ENCODE measurements at places on chromosomes 6 and 20.

- DNase-seq = no peak
These were observed 2.8 kb downstream of the ZFP57 start for GRCh38 chr6:29678114-29678513.

DNA sequence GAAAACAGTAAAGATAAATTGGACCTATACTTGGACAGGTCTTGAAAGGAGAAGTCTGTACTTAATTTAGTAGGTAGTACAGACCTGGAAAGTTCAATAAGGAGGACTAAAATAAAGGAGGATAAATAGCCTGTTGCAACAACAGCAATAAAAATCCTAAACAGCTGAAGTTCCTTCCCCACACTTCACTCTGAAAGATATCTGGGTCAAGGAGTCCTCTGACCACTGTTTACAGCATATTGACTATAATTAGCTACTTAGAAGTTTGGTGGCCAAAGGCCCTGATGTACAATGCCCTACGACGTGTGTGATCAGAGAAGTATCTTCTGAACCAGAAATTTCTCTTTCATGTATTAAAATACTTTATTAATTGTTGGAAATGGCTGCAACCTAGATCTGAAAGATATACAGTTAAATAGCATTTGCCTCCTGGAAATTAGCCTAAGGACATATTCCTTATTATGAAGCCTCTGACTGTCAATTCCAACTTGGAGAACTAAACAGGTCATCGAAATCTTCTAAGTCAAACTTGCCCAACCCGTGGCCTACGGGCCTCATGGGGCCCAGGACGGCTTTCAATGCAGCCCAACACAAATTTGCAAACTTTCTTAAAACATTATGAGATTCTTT is 82.8 kb downstream of the KIF13A start:
- no peak for DNase-seq

DNA sequence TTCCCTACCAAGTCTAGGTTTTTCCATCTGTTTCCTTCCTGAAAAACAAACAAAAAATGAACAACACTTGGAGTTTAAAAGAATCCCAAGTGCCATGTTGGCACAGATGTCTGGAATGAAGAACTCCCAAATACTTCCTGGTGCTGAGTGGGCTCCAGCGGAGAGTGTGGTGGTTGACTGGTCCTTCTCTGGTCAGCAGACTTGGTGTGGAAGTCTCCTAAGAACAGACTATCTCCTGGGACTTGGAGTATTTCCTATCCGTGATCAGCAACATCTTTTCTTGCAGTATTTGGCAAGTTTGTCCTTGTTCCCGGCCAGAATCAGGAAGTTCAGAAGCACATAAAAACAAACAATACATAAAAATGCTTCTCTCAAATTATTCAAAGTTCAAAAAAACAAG is 154.1 kb downstream of the MTFR2 start:
- DNase-seq = no peak

GRCh38 chr6:85278466-85279035 is 171.3 kb upstream of the NT5E start:
- DNase-seq = no peak

DNA sequence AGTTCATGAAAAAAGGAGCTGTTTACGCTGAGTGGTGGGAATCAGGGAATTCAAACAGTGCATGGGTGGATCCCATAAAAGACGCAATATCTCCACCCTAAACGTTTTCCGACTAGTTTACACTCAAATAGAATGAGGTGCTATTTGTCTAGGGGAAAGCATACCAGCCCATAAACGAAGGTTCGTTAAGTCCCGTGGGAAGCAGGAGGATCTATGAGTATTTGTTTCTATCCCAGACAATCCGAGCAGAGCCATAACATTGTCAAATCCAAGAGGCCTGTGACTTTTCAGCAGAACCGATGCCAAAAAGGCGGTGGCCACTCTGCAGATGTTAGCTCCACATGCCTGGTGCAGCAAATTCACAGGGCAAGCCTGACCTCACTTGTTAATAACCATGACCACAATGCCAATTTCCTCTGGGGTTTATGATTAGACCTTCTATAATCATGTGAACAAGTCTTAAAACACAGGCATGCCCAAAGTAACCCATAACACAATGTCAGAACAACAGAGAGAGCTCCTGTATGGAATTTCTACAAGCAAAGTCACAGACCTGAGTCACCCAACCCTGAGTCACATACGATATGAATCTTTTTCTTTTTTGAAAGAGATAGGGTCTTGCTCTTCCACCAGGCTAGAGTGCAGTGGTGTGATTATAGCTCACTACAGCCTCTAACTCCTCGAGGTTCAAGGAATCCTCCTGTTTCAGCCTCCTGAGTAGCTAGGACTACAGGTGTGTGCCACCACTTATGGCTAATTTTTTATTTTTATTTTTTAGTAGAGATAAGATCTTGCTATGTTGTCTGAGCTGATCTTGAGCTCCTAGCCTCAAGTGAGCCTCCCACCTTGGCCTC is 123.3 kb downstream of the KIF13A start:
- no peak for DNase-seq

GRCh38 chr6:89680150-89680549 is 41.6 kb upstream of the LYRM2 start:
- no peak for DNase-seq

GRCh38 chr6:129491436-129491835 is 218.5 kb downstream of the ARHGAP18 start:
- no peak for DNase-seq

DNA sequence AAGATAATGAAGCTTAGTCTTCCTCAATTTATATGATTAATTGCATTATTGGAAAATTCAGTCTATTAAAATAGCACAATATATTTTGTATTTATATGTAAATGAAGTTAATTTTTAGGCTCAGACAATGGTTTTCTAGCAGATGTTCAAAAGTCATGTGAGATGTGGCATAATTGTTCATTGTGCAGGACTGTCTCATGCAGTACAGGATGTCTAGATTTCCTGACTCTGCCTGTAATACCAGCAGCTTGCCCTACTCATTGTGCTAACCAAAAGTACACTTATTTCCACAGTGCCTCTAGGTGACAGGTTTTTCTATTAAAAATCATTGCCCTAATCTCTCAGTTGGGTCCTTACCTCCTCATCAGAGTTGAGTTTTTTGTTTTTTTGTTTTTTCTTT is 12.4 kb downstream of the RALGAPB start:
- DNase-seq = no peak

DNA sequence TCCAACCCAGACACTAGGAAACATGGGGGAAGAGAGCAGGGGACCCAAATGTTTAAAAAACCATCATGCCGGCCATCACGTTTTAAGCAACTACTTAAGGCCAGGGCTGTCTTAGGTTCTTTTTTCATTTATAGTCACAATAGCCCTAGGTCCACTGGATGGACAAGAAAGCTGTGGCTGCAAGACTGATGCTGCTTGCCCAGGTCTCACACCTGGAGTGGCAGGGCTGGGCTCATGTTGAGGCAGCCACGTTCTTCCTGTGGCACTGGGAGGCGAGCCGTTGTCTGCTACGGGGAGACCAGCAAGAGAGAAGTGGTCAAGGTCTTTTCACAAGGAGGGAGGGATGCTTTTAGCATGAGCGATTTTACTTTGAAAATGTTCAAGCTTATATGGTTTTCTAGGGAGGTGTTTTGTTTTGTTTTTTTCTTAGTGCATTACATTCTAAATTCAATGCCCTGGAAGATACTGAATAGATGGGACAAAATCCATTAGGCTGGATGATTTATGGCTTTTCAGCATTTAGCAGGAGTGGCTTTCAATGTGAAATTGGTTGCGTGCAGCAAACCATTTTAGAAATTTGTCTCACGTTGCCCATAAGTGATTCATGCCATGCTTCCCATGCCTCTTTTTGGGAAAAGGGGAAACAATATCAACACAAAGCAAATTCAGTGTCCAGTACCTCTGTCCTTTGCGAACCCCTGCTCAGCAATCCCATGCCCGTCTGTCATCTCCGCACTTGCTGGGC is 106.6 kb upstream of the SNX9 start:
- DNase-seq = no peak

- no peak for DNase-seq
These were observed 132.4 kb downstream of the BCAS1 start for GRCh38 chr20:53937929-53938367.

GRCh38 chr6:20879121-20879520 is 344.9 kb downstream of the CDKAL1 start:
- no peak for DNase-seq

Data from activated naive CD4-positive, alpha-beta T cell treated with anti-CD3 and anti-CD28 coated beads, Interleukin-2, amount 50 U/mL, for 16 hours (primary cell).